ENCODE measurements at places on chromosomes 7 and 10. TPM values are rescaled to one million over a fixed set of nuclear protein-coding genes. Genes with fewer than 3 reads are reported as not detected.

Gene STEAP1B
- total RNA-seq, result 0.30 TPM

Gene SFR1
- 18.7 TPM for total RNA-seq

Gene DNAJC2
- total RNA-seq, result 26.2 TPM

DNA sequence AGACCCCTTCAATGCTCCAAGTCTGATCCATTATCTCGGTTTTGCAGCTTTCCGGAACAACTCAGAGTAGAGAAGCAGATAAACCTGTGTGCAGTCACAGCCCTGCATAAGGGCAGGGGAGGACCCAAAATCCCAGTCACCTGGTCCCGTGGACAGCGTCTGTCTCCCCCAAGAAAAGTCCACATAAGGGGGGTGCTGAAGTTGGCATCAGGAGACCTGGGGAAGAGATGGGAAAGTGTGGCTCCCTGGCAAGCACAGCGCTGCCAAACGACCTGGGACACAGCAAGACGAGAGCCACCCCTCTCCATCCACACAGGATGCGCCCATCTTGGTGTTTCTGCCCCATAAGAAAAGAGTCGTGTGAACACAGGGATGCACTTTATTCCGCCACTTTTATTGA, 27.9 kb downstream of the ASB13 start:
- no peak overlapping the region for H3K4me3 ChIP-seq
- H3K4me1 ChIP-seq, result no peaks in the 10 kb centered on the region
- no peak overlapping the region for H3K27ac ChIP-seq
- no peaks in the 10 kb centered on the region for H3K36me3 ChIP-seq
- H3K27me3 ChIP-seq, result peaks cover 2% of the 10 kb centered on the region

- H3K27me3 ChIP-seq, result no peaks in the 10 kb centered on the region
- no peak overlapping the region for H3K27ac ChIP-seq
Measured at GRCh38 chr10:37638569-37638968, 218.8 kb downstream of the ZNF248 start.

GRCh38 chr10:116740971-116741370, 1.4 kb downstream of the HSPA12A start:
- H3K27ac ChIP-seq, result no peak overlapping the region
- peaks cover 6% of the 10 kb centered on the region for H3K4me1 ChIP-seq
- H3K36me3 ChIP-seq, result no peaks in the 10 kb centered on the region
- H3K4me3 ChIP-seq, result no peak overlapping the region
- no peak for DNase-seq

DNA sequence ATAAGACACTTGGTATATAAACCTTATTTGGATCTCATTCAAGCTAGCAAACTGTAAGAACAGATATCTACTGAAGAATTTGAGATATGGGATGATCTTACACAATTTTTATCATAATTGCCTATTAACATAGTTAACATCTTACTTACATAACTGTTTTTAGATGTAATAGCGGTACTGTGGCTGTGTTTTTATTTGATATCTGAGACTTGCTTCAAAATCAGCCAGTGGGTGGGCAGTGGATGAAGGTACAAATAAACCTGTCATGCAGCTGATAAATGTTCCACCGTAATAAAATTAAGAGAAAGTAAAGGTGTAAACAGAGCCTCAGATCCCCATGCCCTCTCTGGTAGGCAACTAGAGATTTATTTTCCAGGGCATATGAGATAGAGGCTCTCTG, 28.4 kb upstream of the PTPRN2 start:
- no peak for DNase-seq
- H3K27ac ChIP-seq, result no peak overlapping the region
- H3K27me3 ChIP-seq, result no peaks in the 10 kb centered on the region
- H3K36me3 ChIP-seq, result peaks cover 30% of the 10 kb centered on the region

GRCh38 chr7:148607151-148607661, 16.6 kb downstream of the C7orf33 start:
- peaks cover 35% of the 10 kb centered on the region for H3K27me3 ChIP-seq
- no peak overlapping the region for H3K27ac ChIP-seq
- DNase-seq, result no peak
- H3K36me3 ChIP-seq, result peaks cover 4% of the 10 kb centered on the region
- H3K4me3 ChIP-seq, result no peak overlapping the region

DNA sequence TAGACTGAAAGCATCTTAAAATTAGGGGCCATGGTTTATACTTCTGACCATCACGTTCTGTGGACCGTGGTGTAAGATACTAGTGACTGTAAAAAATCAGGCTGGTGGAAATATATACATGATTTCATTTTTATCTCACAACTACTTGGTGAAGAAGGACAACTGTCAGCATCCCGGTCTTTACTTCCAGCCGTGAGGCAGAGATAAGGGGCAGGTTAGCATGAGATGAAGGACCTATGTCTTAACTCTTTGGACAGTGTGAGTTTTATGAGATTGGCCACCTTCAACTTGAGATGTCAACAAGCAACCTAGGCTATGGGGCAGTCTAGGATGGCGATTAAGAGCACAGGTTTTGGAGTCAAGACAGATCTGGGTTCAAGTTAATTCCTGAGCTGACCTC, 37.5 kb upstream of the FAM171A1 start:
- no peaks in the 10 kb centered on the region for H3K4me1 ChIP-seq
- peaks cover 17% of the 10 kb centered on the region for H3K27me3 ChIP-seq
- no peak for DNase-seq
- no peak overlapping the region for H3K27ac ChIP-seq
- no peak overlapping the region for H3K4me3 ChIP-seq
- H3K36me3 ChIP-seq, result no peaks in the 10 kb centered on the region

DNA sequence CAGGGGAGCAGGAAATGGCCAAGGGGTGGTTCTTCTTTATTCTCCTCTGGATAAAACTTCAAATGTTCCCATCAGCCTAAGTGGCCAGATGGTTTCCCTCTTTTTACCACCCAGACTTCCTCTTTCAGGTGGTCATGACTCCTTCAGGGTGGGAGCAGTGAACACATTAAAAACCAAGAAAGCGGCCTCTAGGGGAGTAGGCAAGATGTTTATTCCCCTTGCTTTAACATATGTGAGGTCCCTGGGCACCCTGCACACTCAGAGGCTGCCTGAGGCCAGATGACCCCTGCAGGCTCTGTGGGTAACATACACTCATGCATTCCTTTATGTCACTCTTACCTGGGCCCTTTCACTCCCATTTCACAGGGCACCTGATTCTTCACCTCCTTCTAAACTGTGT, 357.4 kb downstream of the ABCA13 start:
- no peaks in the 10 kb centered on the region for H3K36me3 ChIP-seq
- H3K27ac ChIP-seq, result no peak overlapping the region
- no peak for DNase-seq
- peaks cover 1% of the 10 kb centered on the region for H3K27me3 ChIP-seq
- H3K4me1 ChIP-seq, result no peaks in the 10 kb centered on the region

- no peaks in the 10 kb centered on the region for H3K27me3 ChIP-seq
- no peak overlapping the region for H3K27ac ChIP-seq
- no peak for DNase-seq
- H3K4me3 ChIP-seq, result no peak overlapping the region
Measured at GRCh38 chr7:89265631-89266030, 470.1 kb upstream of the TEX47 start.

DNA sequence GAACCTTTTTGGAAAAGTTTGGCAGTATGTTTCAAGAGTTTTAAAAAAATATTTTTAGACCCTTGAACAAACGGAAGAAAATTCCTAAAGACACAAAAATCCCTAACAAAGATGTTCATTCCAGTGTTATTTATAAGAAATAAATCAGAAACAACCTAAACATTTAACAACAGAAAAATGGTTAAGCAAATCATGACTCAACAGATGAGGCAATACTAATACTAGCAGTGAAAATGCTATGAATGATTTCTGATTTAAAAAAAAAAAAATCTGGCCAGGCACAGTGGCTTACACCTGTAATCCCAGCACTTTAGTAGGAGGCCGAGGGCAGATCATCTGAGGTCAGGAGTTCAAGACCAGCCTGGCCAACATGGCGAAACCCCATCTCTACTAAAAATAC, 61.0 kb downstream of the ARHGAP12 start:
- H3K27ac ChIP-seq, result no peak overlapping the region
- H3K36me3 ChIP-seq, result no peaks in the 10 kb centered on the region
- H3K4me1 ChIP-seq, result peaks cover under 1% of the 10 kb centered on the region
- H3K27me3 ChIP-seq, result no peaks in the 10 kb centered on the region
- no peak for DNase-seq
- H3K4me3 ChIP-seq, result no peak overlapping the region

GRCh38 chr7:85320699-85321476, 134.0 kb upstream of the SEMA3D start:
- no peak for DNase-seq
- H3K36me3 ChIP-seq, result no peaks in the 10 kb centered on the region
- H3K27me3 ChIP-seq, result no peaks in the 10 kb centered on the region
- no peak overlapping the region for H3K4me3 ChIP-seq

DNA sequence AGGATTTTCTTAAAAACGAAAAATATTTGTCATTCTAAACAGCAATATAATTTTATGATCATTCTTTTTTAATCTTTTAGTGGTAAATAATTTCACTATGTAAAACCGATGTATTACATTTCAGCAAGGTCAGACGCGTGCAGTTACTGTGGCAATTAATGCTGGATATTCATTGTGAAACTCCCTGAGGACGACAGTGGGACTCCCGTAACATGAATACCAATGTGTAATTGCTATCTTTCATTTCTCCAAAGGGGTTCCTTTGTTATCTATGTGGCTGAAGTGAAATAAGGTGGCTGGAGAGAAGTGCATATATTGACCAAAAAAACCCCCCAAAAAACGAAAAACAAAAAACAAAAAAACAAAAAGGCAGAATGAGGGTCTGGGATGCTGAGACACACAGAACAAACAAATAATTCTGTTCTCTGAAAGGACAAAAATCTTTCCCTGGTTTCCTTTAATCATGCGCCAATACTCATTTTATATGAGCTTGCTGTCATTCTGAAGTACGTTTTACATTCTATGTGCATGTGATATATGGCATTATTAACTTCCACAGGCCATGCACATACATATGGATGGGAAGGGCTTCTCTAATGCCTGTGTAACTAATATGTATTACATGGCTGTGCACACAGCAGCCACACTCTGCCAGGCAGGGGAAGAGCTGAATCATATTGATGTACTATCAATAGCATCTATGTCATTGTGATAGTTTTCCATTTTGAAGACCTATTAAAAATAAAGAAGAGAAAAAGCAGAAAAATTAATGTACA, 161.4 kb downstream of the RAPGEF5 start:
- no peak overlapping the region for H3K4me3 ChIP-seq
- DNase-seq, result no peak
- H3K4me1 ChIP-seq, result no peaks in the 10 kb centered on the region

DNA sequence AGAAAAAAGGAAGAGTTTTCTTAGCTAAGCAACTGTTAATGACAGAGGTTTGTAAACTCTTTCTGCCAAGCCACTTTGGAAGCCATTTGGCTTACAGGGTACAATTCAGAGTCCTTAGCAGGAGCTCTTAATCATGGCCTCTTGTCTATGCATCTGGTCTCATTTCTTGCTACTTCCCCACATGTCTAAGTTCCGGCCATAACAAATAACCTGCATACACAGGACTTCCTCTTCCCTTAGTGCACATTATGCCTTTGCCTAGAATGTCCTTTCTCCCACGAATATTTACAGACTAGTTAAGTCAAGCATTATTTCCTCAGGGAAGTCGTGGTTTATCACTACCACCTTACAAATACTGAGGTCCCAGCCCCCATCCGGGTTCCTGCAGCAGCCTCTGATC, 8.6 kb upstream of the UPF2 start:
- H3K27ac ChIP-seq, result no peak overlapping the region
- H3K27me3 ChIP-seq, result peaks cover 1% of the 10 kb centered on the region
- no peaks in the 10 kb centered on the region for H3K36me3 ChIP-seq
- no peak for DNase-seq

DNA sequence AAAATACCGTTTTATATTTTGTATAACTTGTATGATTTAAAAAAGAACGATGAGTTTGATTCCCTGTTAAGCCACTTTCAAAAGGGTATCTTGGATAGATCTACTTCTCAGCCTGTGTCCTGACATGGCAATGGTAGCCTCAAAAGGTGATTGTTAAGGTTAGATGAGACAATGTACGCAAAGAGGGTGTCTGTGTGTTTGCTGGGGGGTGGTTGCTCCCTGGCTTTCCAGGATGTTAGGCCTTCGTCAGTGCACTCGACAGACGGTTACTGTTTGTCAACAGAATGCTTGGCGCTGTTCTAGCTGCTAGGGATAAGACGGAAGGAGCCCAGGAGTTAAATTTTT, 90.3 kb downstream of the NEURL1 start:
- no peak for DNase-seq
- H3K4me1 ChIP-seq, result peaks cover 21% of the 10 kb centered on the region
- H3K27ac ChIP-seq, result peak overlapping the region; percentile 83
- peaks cover 4% of the 10 kb centered on the region for H3K27me3 ChIP-seq

- no peaks in the 10 kb centered on the region for H3K4me1 ChIP-seq
- no peaks in the 10 kb centered on the region for H3K27me3 ChIP-seq
- no peak overlapping the region for H3K4me3 ChIP-seq
- no peaks in the 10 kb centered on the region for H3K36me3 ChIP-seq
- no peak overlapping the region for H3K27ac ChIP-seq
Measured at GRCh38 chr7:90660819-90661218, 64.7 kb downstream of the CDK14 start.

GRCh38 chr10:33631991-33632390, 297.5 kb upstream of the NRP1 start:
- H3K27me3 ChIP-seq, result peaks cover 4% of the 10 kb centered on the region
- H3K4me1 ChIP-seq, result no peaks in the 10 kb centered on the region
- H3K4me3 ChIP-seq, result no peak overlapping the region

GRCh38 chr7:67566101-67566500, 569.5 kb downstream of the TYW1 start:
- H3K27ac ChIP-seq, result no peak overlapping the region
- no peaks in the 10 kb centered on the region for H3K36me3 ChIP-seq
- H3K4me3 ChIP-seq, result no peak overlapping the region
- no peak for DNase-seq
- H3K27me3 ChIP-seq, result no peaks in the 10 kb centered on the region

- no peak overlapping the region for H3K27ac ChIP-seq
- no peak for DNase-seq
- no peak overlapping the region for H3K4me3 ChIP-seq
Measured at GRCh38 chr7:7524121-7524520, 11.6 kb downstream of the COL28A1 start.

DNA sequence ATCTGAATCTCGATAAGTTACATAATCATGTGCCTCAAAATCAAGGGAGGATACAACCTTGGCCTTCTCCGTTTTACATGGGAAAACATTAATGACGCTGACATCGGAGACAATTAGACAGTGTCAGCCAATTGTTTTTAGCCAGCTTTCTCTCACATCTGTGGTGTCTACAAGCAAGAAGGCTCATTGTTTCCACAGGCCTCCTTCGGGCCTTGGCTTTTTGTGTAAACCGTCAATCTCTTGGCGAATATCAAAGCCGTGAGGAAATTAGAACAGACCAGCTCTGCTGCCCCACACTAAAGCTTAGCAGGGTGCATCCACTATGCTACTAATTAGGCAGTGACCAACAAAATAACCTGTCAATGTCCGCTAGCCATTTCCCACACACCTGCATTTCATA, 43.2 kb downstream of the VAX1 start:
- H3K27me3 ChIP-seq, result no peaks in the 10 kb centered on the region
- no peaks in the 10 kb centered on the region for H3K4me1 ChIP-seq
- H3K27ac ChIP-seq, result no peak overlapping the region
- no peaks in the 10 kb centered on the region for H3K36me3 ChIP-seq

DNA sequence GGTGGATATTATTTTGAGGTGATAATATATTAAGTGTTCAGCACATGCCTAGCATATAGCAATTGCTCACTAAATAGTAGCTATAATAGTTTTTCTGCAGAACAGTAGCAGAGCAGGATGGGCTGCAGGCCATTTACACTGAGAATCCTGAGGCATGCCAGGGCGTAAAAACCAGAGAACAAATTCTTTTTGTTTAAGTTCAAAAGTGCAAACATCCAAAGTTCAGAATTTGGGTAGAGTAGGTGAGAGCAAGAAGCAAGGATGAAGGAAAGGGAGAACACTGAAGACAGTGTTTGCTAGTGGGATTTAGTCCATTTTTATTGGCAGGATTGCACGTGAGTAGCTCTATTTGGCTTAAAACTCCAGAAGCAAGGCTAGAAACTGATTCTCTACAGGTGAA, 72.0 kb upstream of the RHOBTB1 start:
- H3K27me3 ChIP-seq, result peaks cover 6% of the 10 kb centered on the region
- no peaks in the 10 kb centered on the region for H3K4me1 ChIP-seq

Measured in activated CD4-positive, alpha-beta memory T cell treated with anti-CD3 and anti-CD28 coated beads, Interleukin-2, amount 10 ng/mL, durations not matched to agents 7 days and 5 days (primary cell).